Nephron progenitor cell (in vitro differentiated cells): ENCODE measurements at places on chromosomes 7 and 10.

- H3K4me1 ChIP-seq: peaks cover 9% of the 10 kb centered on the region
- H3K4me3 ChIP-seq: no peak overlapping the region
- no peak overlapping the region for H3K27ac ChIP-seq
Measured at GRCh38 chr10:52615756-52616394, 156.7 kb downstream of the MBL2 start.

DNA sequence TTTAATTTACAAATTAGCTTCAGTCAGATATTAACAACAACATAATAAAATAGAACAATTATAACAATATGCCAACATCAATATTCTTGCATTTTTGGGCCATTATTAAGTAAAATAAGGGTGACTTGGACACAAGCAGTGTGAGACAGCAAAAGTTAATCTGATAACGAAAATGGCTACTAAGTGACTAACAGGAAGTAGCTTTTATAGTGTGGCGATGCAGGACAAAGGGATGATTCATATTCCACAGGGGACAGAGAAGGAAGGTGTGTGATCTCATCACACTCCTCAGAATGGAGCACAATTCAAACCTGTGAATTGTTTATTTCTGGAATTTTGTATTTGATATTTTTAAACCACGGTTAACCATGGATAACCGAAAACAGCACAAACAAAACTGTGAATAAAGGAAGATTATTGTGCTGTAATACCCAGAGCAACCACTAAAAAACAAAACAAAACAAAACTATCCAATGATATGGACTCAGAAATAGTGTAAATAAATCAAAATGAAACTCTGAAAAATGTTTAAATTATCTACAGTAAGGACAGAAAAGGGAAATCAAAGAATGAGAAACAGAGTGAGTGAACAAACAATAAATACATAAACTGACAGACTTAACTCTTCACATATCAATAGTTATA lies 66.9 kb upstream of the TFEC start:
- no peaks in the 10 kb centered on the region for H3K4me1 ChIP-seq
- H3K27me3 ChIP-seq: peaks cover 4% of the 10 kb centered on the region

DNA sequence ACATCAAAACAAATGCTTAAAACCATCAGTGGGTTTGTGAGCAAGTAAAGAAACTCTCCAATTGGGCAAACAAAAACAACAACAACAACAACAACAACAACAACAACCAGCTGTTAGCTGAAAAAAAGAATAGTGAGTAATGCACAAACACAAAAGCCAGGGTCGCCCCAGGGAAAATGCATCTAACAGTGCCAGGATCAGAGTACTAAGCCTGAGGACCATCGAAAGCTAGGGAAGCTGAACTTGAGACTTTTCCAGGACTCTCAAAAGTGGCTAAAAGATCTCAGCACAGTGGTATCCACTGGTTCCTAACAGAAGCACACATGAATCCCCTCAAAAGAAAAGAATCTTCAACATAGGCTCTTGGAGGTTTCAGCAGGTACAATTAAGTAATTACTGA lies 83.3 kb downstream of the CPXM2 start:
- no peak for DNase-seq
- no peak overlapping the region for H3K27ac ChIP-seq
- H3K36me3 ChIP-seq: no peaks in the 10 kb centered on the region

GRCh38 chr10:31864834-31865518 lies 63.7 kb downstream of the ARHGAP12 start:
- H3K36me3 ChIP-seq: peaks cover 28% of the 10 kb centered on the region
- no peak for DNase-seq
- peak overlapping the region; percentile 83 for H3K27ac ChIP-seq

DNA sequence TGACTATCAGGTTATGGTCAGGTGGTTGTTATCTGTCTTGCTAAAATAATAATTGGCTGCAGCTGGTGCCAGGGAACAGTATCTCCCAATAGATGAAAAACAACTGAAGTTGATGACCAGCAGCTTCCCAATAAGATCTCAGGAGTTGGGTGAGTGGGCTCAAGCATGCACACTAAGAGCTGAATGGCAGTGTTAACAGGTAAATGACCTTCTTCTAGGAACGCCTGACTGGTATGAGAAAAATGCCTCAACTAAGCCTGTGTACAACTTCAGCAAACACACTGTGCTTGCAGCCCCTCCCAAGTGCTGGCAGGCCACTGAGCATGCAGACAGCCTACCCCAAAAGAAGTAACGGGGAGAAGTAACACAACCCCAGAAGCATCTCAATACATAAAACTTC lies 636.9 kb downstream of the ACTR3B start:
- no peaks in the 10 kb centered on the region for H3K27me3 ChIP-seq
- H3K27ac ChIP-seq: no peak overlapping the region
- no peaks in the 10 kb centered on the region for H3K4me1 ChIP-seq
- H3K36me3 ChIP-seq: no peaks in the 10 kb centered on the region
- no peak for DNase-seq

DNA sequence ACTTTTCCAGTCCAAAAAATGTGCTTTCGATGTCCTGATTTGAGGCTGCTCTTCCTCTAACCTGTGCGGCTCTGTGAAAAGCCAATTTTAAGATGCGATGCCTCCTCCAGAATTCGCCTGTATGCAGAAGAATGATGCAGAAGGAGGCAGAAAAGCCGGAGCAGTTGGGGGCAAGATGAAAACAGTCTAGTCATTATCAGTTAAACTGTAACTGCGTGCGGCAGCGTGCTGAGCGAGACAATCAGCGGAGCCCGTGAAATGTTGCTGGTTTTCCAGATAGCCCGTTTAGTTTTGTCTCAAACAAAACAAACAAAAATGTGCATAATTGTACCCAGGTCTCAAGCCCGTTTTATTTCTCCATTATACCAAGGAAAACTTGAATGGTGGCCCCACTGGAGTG lies 137.0 kb upstream of the FGFR2 start:
- H3K4me1 ChIP-seq: peaks cover 25% of the 10 kb centered on the region
- H3K27ac ChIP-seq: no peak overlapping the region
- peak overlapping the region; percentile 17 for H3K4me3 ChIP-seq
- no peaks in the 10 kb centered on the region for H3K36me3 ChIP-seq

GRCh38 chr10:94402204-94402842 lies at the start of gene TBC1D12:
TBC1D12 (plus strand) TSS chr10:94402541; CDS start chr10:94402614, 73 bp downstream.
- H3K4me1 ChIP-seq: peaks cover 19% of the 10 kb centered on the region
- DNase-seq: peak; percentile 93
- no peak within 1 kb of the TSS for H3K27ac ChIP-seq
- H3K27me3 ChIP-seq: peaks cover 53% of the 10 kb centered on the region
- H3K4me3 ChIP-seq: peak within 1 kb of the TSS; percentile 92
- no peaks in the 10 kb centered on the region for H3K36me3 ChIP-seq

- no peaks in the 10 kb centered on the region for H3K36me3 ChIP-seq
- no peak overlapping the region for H3K27ac ChIP-seq
- no peak overlapping the region for H3K4me3 ChIP-seq
- DNase-seq: no peak
- H3K4me1 ChIP-seq: peaks cover 52% of the 10 kb centered on the region
- peaks cover 7% of the 10 kb centered on the region for H3K27me3 ChIP-seq
Measured at GRCh38 chr10:28984431-28984830, 304.4 kb upstream of the LYZL1 start.

- H3K4me3 ChIP-seq: peak overlapping the region; percentile 90
- no peak overlapping the region for H3K27ac ChIP-seq
- H3K4me1 ChIP-seq: peaks cover 34% of the 10 kb centered on the region
- peaks cover 18% of the 10 kb centered on the region for H3K36me3 ChIP-seq
Measured at GRCh38 chr7:106110238-106110560, 1.9 kb downstream of the SYPL1 start.

- peak overlapping the region; percentile 95 for H3K27ac ChIP-seq
- H3K27me3 ChIP-seq: no peaks in the 10 kb centered on the region
- H3K4me3 ChIP-seq: no peak overlapping the region
- DNase-seq: no peak
- H3K36me3 ChIP-seq: peaks cover 8% of the 10 kb centered on the region
Measured at GRCh38 chr7:45072131-45073030, 16.4 kb downstream of the NACAD start.

GRCh38 chr10:29736366-29737073 lies 101.7 kb upstream of the SVIL start:
- peaks cover 65% of the 10 kb centered on the region for H3K4me1 ChIP-seq
- peak; percentile 73 for DNase-seq
- no peaks in the 10 kb centered on the region for H3K36me3 ChIP-seq
- H3K27ac ChIP-seq: no peak overlapping the region

DNA sequence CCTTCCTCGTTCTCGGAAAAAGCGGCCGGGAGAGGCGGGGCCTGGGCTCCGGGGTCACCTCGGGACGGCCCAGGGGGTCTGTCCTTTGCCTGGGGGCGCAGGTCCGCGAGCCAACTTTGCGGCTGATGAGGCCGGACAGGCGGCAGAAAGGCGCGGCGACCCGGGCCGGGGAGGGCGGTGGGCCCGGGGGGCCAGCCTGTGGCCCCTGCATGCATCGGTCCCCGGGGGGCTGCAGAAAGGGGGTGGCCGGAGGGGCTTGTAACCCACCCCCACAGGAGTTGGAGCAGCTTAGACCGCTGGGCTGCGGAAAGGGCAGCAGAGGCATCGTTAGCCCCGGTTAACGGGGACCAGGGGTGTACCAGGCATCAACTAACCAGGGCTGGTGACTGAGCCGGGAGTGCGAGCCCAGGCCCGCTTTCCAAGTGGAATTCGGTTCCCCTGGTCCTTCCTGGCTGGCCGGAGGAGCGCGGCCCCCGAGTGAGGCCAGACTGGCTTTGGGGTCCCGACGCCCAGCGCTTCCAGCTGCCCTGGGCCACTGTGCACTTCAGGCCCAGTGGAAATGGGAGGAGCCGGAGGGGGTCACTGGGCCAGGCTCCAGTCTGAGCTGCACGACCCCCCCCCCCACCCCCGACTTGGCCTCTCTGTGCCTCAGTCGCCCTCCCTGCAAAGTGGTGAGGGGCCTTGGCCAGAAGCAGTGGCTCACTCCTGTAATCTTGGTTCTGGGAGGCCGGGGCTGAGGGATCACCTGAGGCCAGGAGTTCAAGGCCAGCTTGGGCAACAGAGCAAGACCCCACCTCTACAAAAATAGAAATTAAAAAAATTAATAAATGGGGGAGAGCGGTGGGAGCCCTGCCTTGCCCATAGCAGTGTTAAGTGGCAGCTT lies 919 bp downstream of the SLC29A4 start:
- H3K27me3 ChIP-seq: peaks cover 26% of the 10 kb centered on the region
- H3K36me3 ChIP-seq: peaks cover 3% of the 10 kb centered on the region
- H3K27ac ChIP-seq: no peak overlapping the region
- H3K4me1 ChIP-seq: peaks cover 4% of the 10 kb centered on the region

DNA sequence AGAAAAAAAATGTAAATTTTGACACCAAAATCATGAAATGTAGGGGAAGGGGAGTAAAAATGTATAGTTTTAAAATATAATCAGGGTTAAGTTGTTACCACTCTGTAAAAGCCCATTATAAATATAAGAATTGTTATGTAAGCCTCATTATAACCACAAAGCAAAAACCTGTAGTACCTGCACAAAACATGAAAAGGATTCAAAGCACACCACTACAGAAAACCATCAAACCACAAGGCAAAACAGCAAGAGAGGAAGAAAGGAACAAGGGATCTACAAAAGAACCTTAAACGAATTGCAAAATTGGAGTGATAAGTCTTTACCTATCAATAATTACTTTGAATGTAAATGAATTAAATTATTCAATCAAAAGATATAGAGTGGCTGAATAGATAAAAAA lies 41.0 kb upstream of the CDK6 start:
- no peak overlapping the region for H3K4me3 ChIP-seq
- H3K36me3 ChIP-seq: no peaks in the 10 kb centered on the region
- no peak overlapping the region for H3K27ac ChIP-seq
- peaks cover 11% of the 10 kb centered on the region for H3K4me1 ChIP-seq

- peaks cover 5% of the 10 kb centered on the region for H3K27me3 ChIP-seq
- no peak for DNase-seq
- H3K27ac ChIP-seq: no peak overlapping the region
- no peak overlapping the region for H3K4me3 ChIP-seq
- H3K4me1 ChIP-seq: peaks cover 14% of the 10 kb centered on the region
Measured at GRCh38 chr10:127368101-127368500, 171.7 kb upstream of the INSYN2A start.

GRCh38 chr10:54194806-54195205 lies 606.2 kb downstream of the PCDH15 start:
- no peaks in the 10 kb centered on the region for H3K27me3 ChIP-seq
- H3K4me1 ChIP-seq: no peaks in the 10 kb centered on the region
- H3K36me3 ChIP-seq: no peaks in the 10 kb centered on the region
- peak overlapping the region; percentile 10 for H3K27ac ChIP-seq

DNA sequence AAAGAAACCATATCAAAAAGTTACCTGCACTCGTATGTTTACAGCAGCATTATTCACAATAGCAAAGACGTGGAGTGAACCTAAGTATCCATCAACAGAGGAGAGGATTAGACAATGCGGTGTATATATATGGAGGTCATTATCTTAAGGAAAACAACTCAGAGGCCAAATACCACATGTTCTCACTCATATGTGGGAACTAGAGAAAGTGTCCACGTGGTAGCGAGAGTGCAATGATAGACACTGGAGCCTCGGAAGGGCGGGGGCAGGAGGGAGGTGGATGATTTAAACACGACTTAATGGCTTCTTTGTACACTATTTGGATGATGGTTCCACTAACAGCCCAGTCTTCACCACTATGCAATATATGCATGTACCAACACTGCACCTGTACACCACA lies 40.1 kb upstream of the RNF32 start:
- no peak for DNase-seq
- H3K4me1 ChIP-seq: peaks cover 25% of the 10 kb centered on the region
- H3K4me3 ChIP-seq: no peak overlapping the region
- peaks cover 6% of the 10 kb centered on the region for H3K27me3 ChIP-seq
- peaks cover 12% of the 10 kb centered on the region for H3K36me3 ChIP-seq
- no peak overlapping the region for H3K27ac ChIP-seq
